GM12878 (cell line): ENCODE measurements at places on chromosomes 5 and 9.

DNA sequence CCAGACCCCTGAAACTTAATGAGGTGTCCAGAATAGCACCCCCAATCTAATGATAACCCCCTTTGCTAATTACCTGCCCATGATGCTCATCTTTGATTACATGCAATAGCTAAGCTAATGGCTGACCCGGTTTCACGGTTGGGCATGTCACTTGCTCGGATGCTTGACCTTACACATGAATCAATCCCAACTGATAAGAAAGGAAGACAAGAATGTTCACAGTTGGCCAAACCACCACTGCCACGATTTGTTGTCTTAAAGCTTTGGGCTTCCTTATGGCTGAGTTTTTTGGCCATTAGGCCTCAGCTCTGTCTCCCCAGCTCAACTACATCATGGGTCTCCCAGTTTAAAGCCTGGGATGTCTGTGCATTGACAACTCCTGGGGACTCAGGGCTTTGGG is 53.1 kb upstream of the TGFBR1 start:
- DNase-seq = no peak

DNA sequence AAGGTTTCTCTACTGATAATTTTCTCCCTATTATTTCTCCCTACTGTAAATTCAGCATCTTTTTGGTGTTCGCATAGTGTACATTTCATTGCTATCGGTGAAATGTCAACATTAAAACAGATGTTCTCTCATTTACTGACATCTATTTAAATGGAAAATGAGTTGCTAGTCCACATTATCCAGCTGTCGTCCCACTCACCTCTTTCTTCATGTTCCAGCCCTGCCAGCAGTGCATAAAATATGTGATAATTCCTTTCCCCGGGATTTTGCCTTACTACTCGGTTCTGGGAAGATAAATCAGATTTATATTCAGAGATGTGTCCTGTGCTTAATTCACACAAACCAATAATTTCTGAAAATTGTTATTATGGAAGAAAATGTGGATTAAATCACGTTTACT is 155.8 kb downstream of the MYO10 start:
- DNase-seq = no peak

DNA sequence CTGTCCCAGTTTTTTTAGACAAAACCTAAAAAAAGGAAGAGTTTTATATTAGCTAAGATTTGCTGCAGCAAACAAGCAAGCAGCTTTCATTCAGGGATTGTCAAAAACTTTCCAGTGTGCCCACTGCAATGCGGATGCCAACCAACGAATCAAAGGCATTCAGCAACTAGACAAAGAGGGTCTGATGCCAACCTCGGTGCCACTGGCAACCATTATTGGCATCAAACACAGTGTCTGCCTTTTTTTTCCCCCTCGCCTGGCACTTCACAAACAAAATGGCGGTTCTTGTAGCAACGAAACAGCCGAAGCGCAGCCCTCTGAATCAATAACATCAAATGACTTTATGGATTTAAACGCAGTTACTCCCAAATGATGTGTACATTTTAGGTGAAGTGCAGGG is 10.4 kb downstream of the NFIB start:
- no peak for DNase-seq

DNA sequence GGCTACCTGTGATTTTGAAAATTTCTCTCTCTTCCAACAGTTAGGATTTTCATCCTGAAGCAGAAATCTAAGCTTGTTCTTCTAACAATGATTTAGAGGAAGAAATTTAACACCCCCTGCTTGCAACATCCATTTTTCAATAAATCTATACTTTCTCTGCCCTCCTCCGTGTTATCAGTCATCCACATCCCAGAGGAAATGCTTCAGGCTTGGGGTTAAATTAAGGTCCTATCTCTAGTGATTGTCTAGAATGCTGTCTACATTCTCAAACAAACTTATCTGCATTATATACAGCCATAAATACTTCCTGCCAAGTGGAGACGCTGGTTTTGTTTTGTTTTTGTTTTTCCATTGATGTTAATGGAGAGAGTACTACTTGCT is 371.0 kb downstream of the CSNK1G3 start:
- DNase-seq = no peak

- no peak for DNase-seq
Measured at GRCh38 chr5:80239680-80240367, 16.0 kb downstream of the SERINC5 start.

DNA sequence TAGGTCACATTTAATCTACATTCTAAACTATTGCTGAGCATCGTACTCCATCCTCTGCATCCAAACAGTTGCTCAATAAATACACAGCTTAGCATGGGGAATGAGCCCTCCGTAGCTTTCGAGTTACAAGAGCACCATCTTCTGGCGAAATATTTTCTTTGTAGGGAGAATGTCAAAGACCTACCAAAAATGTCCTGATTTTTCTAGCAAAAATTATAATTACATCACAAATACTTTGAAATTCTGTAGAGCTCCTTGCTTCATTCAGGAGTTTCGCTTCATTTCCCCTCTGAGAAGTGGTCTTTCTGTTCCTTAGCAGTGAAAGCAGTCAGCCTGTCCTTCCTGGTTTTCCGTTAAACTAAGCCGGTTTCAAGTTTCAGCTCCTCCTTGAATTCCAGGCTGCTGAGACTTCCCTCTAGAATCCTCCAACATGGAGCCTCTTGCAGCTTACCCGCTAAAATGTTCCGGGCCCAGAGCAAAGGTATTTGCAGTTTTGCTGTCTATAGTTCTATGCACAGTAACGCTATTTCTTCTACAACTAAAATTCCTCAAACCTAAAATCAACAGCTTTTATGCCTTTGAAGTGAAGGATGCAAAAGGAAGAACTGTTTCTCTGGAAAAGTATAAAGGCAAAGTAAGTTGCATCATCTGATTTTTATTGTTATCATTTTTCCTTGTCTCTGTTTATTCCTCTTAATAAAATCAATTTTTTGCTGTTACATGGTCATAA is at the start of gene GPX8:
Gene GPX8 (plus strand): TSS at position 409 of the 730 bp plus-strand sequence. CDS start 22 bp downstream, at position 431.
- no peak for DNase-seq

DNA sequence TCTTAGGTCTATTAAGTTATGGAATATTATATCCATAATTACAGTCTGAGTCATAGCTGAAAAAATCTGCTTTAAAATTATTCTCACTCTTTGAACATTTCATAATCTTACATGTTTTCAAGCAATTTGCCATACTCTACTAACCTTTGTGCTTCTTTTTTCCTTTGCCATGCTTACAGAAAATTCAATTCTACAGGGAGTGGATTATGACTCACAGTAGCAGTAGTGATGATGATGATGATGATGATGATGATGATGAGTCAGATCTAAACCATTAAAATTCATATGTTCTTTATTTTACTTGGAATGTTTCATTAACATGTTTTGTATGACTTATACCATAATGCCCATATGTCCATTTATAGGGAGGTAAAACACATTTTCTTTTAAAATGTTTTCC is 207.1 kb downstream of the VPS13A start:
- DNase-seq = no peak

GRCh38 chr9:70106571-70106970 is 62.9 kb downstream of the MAMDC2 start:
- no peak for DNase-seq

DNA sequence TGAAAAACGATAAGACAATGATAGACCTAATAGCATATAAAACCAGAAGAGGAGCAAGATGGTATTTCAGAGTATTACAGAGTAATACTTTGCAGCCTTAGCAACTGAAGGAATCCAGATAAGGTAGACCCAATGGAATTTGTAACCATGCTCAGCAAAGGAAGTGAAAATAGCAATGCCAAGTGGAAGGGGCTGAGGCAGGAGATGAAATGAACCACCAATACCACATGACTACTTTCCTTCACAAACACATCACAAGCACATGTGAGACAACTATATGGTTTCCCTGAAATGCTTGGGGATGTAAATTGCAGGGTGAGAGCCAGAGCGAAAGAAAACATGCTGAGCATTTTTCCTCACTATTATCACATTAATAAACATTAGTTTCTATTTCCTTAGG is 79.8 kb upstream of the MELK start:
- no peak for DNase-seq

- no peak for DNase-seq
Measured at GRCh38 chr9:93317495-93318094, 133.7 kb downstream of the WNK2 start.

- DNase-seq = no peak
Measured at GRCh38 chr9:85639675-85640186, 102.0 kb downstream of the AGTPBP1 start.

DNA sequence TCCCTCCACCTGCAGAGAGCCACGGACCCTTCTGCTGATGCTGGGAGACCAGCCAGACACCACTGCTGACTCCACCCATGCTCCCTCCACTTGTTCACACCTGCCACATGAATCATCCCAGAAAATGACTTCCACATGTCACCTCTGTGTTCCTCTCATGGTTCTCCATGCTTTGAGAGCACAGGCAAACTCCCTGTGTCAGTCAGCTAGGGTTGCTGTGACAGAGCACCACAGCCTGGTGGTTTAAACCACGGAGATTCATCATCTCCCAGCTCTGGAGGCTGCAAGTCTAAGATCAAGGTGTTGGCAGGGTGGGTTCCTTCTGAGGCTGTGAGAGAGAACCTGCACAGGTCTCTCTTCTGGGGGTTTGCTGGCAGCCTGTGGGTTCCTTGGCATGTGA is 381.4 kb downstream of the GADD45G start:
- no peak for DNase-seq

DNA sequence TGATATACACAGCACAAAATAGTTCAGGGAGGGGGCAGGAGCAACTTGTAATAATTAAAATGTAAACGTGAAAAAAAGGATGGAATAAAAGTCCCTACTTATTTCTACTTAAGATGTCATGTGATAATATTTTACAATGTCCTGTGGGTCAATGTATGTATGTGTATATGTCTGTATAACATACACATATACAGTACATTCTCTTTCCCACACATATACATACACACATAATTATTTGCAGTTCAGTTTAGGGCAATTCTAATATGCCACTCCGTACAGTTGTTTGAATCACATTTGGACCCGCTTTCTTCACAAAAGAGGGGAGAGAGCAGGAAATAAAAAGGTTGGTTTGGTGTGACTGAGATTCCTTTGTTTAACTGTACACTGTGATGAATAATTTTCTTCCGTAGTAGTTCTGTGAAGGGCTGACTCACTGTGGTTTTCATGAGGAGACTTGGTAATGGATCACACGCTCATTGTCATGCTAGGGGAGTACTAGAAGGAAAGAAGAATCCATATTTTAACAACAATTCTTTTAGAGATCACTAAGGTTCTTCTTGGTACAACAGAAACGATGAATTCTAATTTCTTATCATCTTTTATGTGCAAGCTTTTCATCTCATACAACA is 26.2 kb upstream of the ACOT12 start:
- no peak for DNase-seq

- DNase-seq = no peak
Measured at GRCh38 chr5:125148706-125149105, 402.3 kb upstream of the ZNF608 start.

DNA sequence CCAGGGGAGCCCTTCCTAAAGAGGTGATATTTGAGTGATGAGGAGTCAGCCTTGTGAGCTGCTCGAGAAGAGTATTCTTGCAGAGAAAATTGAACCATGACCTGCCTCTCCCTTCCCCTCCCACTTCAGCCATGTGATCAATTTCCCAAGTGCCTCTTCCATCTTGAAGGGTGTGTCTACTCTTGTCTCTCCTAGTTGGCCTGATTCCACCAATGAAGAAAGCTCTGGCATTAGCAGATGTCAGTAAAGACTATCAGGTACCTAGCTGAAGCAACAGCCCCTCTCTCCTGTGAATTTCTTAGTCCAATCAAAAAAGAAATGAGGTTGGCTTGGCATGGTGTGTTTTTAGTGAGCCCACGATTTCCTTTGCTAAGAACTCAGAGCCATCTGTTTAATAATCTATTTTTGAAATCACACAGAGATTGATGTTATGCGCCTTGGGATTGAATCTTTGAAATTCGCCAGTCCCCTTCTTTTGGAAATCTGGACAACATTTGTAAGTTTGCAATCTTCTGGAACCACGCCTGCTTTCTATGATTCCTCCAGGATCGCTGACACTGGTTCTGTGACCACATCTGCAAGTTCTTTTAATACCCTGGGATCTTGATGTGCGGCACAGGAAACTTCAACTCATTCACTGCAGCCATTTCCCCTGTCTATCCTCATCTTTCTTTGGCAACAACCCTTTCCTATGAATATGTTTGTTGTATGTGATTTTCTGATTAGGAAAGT is 404.6 kb downstream of the DMRT2 start:
- DNase-seq = no peak

DNA sequence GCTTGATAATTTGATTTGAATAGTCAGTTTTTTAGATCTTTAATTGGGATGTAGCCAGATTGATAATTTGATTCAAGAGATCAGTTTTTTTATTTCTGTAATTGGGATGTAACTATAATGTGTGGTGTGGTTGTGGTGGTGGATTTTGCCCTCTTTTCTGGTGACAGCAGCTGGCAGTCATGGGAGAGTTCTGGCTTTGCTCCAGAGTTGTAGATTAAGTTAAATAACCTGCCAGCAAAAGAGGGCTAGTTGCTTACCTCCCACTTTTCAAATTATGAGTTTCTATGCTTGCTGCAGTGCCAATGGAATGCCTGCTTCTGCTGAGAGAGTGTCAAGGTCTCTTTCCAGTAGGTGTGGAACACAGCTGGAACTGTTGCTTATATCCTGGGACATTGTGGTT is 315.1 kb downstream of the CCDC171 start:
- DNase-seq = no peak

- no peak for DNase-seq
Measured at GRCh38 chr5:40623480-40624420, 56.0 kb upstream of the PTGER4 start.

- DNase-seq = no peak
Measured at GRCh38 chr5:40649463-40650030, 30.2 kb upstream of the PTGER4 start.

DNA sequence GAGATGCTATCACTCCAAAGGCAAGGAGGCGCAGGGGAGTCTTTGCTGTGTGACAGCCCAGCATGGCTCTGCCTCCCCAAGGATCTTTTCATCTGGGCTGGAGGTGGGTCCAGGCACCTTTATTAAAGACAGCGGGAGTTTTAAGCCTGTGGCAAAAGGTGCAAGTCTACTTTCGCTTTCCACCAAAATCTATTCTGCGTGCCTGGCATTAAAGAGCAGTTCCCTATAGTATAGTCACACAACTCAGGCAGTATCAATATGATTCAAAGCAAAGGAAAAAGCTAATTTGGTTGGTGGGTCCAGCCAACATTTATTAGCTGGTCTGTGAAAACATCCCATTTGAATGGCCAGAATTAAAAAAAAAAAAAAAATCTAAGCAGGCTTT is 398.7 kb downstream of the EBF1 start:
- DNase-seq = no peak

- DNase-seq = no peak
Measured at GRCh38 chr5:33588654-33589372, 148.0 kb downstream of the TARS1 start.
